ENCODE measurements at places on chromosomes 4 and X.

DNA sequence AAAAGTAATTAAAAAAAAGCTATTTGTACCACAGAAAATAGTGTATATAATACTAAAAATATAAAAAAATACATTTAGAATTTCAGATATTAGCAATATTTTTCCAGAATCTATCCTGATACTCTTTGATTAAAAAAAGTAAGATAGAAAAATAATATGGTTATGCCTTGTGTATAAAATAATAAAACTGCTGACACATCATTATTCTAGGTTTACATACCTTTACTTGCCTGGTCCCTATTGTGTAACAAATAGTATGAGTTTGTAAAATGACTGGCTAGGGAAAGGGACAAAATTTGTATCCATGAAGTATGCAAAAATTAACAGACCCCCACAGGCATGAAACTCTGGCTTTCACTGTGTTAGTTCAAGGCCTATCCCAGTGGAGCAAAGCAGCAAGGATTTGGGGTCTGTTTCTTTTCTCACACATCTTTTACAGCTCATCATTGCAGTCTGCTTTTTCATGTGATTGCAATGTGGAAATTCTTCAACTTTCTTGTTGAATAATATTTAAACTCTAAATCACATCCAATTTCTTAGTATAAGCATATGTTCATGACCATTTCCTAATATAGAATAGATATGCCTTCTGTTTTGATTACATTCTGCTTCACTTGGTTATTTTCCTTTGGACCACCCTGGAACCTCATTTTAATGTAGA, 136.7 kb upstream of the PCDH18 start:
- DNase-seq, result no peak

DNA sequence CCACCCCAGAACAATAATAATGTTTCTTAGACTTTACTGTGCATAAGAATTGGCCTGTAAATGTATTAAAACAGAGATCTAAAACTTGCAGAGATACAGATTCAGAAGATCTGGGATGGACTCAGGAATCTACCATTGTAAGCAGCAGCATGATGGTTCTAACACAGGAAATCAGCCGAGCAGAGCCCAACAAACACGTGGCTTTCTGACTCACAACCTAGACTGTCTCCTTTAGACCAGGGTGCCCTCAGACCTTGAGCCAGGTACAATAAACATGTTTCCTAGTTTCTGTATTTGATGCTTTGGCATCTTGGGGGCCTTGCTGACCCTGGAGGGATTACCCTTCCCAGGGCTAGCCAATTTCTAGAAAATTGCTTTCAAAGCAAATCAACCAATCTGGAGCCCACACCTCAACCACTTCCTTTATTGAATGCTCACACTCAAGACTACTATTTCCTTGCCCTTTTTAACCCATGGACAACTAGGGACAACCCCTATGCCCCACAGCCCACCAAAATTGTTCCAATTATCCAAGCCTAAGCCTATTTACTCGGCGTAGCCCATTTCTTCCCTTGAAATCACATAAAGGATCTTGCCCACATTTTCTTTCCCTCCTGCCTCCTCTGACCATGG, 80.5 kb downstream of the TBC1D9 start:
- DNase-seq, result no peak

DNA sequence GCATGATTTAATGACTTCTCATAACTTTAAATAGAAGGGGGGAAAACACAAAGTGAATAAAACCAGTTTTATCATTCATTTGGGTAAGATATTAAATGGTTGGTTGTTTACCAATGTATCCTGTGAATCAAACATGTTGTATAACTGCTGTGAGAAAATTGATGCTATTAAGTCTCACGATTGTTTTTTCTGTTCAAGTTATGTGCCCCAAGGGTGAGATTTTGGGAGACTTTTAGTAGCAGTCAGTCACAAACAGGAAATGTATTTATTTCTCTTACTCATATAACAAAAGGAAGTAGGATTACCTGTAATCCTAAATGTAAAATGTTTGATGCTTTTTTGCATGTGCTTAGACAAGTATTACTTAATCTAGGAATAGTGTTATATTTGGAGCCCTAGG, 39.2 kb downstream of the MTHFD2L start:
- DNase-seq, result no peak

DNA sequence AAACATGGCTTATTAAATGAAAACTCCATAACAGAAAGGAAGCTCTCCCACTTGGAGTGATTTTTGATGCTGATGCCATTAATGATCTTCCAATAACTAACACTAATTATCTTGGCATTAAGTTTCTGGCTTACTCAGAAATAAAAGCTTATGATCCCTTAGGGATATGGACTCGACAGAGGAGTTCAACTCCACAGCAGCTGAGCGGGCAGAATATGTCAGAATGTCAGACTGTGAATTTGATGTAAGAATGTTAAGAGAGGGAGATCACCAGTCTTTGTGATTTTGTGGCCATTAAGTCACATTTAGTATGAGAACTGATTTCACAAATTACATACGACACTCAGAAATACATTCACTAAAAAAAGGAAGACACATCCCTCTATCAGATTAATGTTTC, 2244.0 kb downstream of the ARAP2 start:
- no peak for DNase-seq

DNA sequence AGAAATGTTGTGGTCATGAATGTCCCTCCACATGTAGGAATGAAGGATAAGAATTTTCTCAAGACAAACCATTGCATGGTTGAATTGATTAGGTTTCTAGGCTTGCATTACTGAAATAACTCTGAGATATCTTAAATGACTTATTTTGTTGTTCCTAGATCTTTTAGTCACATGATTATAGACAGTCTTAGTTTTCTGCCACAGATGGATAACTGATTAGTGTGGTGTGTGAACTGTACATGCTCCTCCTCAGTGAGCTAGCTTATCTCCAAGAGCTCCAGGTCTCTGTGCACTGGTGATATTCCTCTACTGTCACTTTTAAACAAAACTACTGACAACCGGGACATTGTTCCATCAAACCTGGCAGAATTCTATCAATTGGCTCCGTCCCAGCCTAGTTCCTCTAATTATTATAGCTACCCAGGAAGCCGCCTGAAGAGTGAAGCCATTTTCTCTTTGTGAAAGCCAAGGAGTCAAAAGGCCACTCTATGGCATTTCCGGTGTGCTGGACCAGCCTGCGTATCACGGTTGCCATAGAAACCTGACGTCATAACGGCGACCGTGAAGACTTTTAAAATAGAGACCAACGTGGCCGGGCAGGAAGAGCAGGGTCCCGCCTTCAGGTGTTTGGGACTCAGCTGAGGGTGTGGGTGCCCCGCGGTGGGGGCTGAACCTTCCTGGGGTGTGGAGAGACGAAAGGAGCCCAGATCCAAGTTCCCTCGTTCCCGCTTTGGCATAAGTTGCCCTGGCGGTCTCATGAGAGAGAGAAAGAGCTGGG, 28.1 kb downstream of the BEX3 start:
- DNase-seq, result no peak

DNA sequence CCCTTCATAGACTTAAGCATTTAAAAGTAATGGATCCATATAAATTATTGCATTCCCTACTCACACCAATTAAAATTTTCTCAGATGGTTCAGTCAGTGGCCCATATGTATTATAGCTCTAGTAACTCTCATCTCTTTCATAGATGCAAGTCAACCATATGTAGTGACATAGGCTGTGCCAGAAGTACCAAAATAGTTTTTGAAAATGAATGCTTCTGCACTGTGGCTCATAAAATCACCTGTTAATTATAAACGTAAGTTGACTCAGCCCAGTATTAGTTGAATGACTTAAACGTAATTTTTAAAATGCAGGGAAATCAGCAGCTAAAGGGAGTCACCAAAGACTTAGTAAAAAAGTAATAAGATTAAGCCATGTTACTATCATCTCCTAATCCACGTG, 143.8 kb downstream of the PPARGC1A start:
- DNase-seq, result no peak

- DNase-seq, result no peak
Observed at GRCh38 chr4:159353422-159354116, 250.7 kb downstream of the RAPGEF2 start.

DNA sequence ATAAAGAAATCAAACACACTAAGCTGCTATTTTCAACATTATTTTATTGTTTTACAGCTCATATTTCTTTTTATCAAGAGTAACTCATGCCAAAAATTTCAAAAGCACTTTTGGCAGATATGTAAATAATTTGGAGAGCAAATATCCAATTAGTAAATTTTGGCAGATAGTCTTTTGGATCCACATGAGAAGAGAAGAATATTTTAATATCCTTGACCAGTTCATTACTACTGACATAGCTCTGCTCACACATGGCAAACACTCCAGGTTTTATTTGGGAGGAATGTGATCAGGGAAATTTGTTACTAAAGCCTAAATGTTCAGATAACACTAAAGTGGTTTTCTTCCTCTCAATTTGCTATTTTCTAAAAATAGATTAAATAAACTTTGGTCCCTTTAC, 1054.3 kb downstream of the FAT4 start:
- no peak for DNase-seq

DNA sequence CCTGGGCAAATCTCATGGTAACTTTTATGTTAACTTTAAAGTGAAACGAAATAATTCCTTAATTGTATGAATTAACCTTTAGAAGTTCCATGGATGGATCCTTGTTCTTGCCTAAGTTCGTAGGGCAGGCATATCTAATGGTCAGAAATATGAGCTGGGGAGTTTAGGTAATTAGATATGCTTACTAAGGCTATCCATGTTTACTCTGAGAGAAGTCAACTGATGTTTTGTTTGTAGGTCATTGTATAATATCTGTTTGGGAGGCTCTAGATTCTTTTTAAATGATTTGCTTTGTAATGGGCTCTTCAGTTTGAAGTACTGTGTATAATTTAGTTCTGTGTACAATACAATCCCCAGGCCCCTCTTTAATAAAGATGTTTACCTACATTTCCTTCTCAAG, 117.0 kb downstream of the DCK start:
- DNase-seq, result no peak
